ENCODE measurements at places on chromosomes 12 and 14.

GRCh38 chr14:36477266-36477665 lies 42.8 kb downstream of the NKX2-1 start:
- no peak for DNase-seq
- no peaks in the 10 kb centered on the region for H3K36me3 ChIP-seq
- H3K27me3 ChIP-seq = peaks cover 19% of the 10 kb centered on the region
- H3K4me3 ChIP-seq = no peak overlapping the region
- peaks cover 5% of the 10 kb centered on the region for H3K4me1 ChIP-seq
- H3K27ac ChIP-seq = no peak overlapping the region

- no peaks in the 10 kb centered on the region for H3K27me3 ChIP-seq
- H3K27ac ChIP-seq = no peak overlapping the region
- DNase-seq = peak; percentile 70
- H3K36me3 ChIP-seq = peaks cover 4% of the 10 kb centered on the region
- peaks cover 29% of the 10 kb centered on the region for H3K4me1 ChIP-seq
These were observed 29.6 kb downstream of the MAP3K9 start for GRCh38 chr14:70779667-70780066.

DNA sequence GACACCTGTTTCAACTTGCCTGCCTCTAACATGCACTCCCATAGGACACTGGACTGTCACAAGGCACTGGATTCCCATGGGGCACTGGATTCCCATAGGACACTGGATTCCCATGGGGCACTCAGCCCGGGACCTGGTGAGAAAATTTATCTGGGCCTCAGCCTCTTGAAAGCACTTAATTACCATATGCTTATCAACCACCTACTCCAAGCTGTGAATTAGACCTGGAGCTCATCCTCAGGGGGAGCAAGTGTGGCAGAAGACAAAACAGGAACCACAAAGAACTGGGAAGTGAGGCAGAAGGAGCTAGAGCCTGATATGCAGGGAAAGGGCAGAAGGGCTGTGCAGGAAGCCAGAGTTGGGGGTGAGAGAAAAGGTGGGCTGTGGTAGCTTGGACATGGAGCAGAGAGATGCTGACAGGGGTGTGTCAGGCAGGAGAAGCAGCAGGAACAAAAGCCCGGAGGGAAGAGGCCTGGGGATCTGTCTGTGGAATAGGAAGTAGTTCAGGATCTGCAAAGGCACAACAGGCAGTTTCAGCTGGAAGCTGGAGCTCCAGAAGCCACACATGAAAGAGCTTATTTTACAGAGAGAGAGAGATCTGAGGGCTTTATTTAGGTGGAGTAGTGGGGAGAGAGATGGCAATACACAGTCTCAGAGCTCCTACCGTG lies 3.1 kb downstream of the KRT82 start:
- H3K4me3 ChIP-seq = no peak overlapping the region
- peaks cover under 1% of the 10 kb centered on the region for H3K27me3 ChIP-seq
- DNase-seq = no peak
- no peaks in the 10 kb centered on the region for H3K4me1 ChIP-seq
- no peak overlapping the region for H3K27ac ChIP-seq

DNA sequence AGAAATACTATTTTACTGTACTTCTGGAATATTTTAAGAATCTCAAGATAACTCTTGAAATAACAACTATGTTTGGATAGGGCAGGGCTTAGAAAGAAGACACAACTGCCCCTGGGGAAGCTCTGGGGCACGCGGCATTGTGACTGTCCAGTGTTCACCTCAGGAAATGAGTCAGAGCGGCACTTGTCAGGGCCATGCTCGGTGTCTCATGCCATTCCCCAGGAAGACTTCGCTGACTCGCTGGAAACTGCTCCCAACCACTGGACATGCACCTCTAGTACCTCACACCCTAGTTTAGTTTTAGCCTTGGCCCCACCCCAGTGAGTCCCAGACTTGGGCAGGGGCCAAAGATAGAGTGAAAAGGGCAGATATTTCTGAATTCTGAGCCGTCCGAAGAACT lies 192.0 kb downstream of the TTC7B start:
- peak overlapping the region; percentile 44 for H3K4me3 ChIP-seq
- H3K27me3 ChIP-seq = no peaks in the 10 kb centered on the region
- peak; percentile 94 for DNase-seq
- H3K27ac ChIP-seq = peak overlapping the region; percentile 79
- H3K4me1 ChIP-seq = peaks cover 14% of the 10 kb centered on the region
- H3K36me3 ChIP-seq = no peaks in the 10 kb centered on the region

GRCh38 chr12:22287101-22287500 lies 47.4 kb downstream of the ST8SIA1 start:
- H3K27ac ChIP-seq = peak overlapping the region; percentile 15
- H3K4me3 ChIP-seq = no peak overlapping the region
- no peak for DNase-seq
- no peaks in the 10 kb centered on the region for H3K27me3 ChIP-seq
- peaks cover 10% of the 10 kb centered on the region for H3K36me3 ChIP-seq

GRCh38 chr12:124581307-124582107 lies 14.1 kb upstream of the NCOR2 start:
- peak overlapping the region; percentile 36 for H3K27ac ChIP-seq
- peaks cover 36% of the 10 kb centered on the region for H3K4me1 ChIP-seq

Measured in MCF 10A (cell line).